ENCODE measurements at places on chromosomes 3 and 15.

DNA sequence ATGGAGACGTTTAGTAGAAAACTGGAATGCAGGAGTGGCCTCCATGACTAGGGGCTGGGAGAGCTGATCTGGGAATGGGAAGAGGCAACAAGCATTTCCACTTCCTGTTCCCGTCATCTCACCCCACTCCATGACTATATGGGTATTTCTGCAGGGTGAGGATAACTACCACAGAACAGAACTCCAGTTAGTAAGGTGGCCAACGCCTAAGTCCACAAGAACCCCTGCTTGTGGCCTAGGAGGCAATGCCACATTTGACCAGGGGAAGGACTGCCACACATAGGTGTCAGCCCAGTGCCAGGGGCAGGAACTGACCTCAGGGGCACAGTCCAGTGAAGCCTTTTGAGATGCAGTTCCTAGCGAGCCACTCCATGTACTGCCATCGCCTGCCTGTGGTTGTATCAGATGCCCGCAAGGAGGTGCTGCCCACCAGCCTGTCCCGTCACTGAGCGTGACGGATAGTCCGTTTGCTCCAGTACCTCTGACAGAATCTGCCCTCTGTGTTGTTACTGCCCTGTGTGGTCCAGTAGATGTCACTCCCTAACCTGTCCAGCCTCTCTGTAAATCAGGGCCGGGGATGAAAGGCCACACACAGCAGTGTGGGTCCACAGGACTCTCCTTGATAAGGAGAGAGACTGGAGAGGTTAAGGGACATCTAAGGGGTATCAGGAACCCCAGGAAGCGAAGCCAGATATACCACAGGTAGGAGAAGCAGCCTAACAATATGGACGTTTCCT is 3.5 kb upstream of the MTFMT start:
- peak; percentile 52 for DNase-seq

DNA sequence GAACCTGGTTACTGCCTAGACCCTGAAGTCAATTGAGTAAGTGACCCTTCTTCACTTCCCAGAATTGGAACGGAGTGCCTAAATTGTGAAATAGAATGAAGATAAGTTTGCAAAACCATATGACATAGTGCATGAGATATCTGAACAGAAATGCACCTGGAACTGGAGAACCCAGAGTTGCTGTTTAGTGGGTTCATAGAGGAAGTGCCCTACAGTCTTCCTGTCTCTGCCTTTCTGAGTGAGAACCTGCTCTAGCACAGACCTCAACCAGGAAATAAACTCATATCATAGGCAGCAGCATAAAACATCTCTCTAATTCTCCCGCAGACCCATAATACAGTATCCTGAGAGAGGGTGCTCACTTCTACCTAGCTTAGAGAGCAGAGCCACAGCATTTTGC is 82.9 kb downstream of the EOMES start:
- DNase-seq: no peak

- DNase-seq: no peak
These were observed 19.2 kb downstream of the KLF13 start for GRCh38 chr15:31345606-31346366.

DNA sequence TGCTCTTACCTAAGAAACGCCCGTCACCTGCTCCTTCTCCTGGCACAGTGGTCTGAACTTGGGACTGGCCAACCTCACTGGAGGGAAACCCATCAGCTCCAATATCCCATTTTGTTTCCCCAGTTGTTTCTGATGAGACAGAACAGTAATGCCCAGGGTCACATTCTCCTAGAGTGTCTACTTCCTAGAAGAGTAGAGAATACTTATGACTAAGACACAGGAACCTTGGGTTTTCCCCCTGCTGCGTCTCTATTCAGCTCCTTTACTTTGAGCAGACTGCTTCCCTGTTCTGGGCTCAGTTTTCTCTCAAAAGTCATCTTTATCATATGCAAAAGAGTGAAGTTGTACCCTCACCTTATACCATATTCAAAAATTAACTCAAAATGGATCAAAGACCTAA is 79.4 kb downstream of the POLR2M start:
- DNase-seq: no peak

GRCh38 chr3:110530902-110531301 is 540.7 kb upstream of the NECTIN3 start:
- no peak for DNase-seq

DNA sequence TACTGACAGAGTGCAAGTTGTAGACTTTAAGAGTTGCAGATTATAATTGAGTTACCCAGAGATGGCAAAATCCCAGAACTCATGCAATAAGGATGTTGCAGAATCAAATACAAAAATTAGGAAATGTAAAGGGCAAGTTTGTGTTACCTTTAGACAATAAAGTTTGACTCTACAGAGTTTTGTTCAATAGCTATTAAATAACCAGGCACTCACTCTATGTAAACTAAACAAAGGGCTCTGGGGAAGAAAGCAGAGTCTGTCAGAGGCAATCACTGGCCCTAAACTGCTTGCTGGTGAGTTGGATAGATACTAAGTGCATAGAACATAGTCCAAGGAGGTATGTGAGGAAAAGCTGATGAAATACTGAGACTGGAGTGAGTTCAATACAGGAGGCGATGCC is 40.0 kb upstream of the PLCL2 start:
- no peak for DNase-seq

GRCh38 chr3:76938962-76939361 is 100.9 kb upstream of the ROBO2 start:
- no peak for DNase-seq

DNA sequence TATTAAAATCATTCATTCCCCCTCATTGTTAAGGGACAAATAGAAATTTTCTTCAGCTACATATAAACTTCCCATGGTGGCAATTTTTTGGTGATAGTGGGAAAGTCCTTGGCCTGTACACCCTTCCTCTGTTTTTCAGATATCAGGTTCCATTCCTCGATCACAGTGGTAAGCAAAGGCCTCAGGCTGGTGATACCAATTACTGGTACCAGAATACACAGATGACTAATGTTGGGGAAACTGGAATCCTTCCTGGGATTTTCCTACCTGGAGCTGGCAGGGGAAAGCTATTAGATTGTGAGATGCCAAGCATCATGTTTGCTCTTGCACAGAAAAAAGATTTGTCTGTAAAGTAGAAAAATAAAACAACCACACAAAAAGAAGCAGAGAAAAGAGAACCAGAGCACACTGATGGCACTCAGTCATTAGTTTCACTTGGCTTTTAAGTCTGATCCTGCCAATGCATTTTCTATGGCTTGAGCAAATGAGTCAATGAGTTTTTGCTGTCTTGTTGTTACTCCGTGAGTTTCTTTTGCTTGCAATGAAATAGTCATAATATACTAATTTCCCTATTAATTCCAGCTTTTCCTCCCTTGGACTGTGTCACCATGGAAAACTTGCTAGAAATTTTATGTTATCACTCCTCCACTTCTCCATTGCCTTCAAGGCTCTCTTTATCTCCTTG is 795.0 kb downstream of the ROBO1 start:
- DNase-seq: no peak

DNA sequence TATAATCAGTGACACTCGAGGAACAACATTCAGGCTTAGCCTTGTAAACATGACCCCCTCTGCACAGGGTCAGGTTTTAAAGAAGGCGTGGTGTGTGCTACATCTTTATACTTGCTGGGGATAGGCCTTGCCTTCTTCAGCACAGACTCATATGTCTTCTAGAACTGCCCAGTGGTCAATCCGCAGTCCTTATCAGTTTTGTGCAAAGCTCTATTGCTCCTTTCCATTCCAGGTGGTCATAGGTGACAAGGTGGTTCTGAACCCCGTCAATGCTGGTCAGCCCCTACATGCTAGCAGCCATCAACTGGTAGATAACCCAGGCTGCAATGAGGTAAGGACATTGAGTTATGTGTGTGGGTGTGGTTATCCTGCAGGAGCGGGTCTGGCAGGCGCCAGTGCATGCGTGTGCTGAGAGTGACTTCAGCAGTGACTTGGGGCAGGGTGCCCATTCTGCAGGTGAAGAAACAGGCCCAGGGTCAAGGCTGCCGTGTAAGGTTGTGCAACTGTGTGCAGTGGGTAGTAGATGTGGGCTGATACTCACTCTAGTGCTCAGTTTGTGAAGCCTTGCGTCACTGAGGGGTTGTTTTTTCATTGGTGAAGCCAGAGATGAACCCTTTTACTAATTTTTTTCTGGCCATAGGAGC is 150.9 kb downstream of the ITPR1 start:
- DNase-seq: no peak

- no peak for DNase-seq
These were observed 278.1 kb upstream of the LRTM1 start for GRCh38 chr3:55205990-55206389.

GRCh38 chr3:187040516-187041361 is 98.6 kb downstream of the RPL39L start:
- no peak for DNase-seq

- no peak for DNase-seq
These were observed 883.5 kb downstream of the SI start for GRCh38 chr3:164194842-164195241.

DNA sequence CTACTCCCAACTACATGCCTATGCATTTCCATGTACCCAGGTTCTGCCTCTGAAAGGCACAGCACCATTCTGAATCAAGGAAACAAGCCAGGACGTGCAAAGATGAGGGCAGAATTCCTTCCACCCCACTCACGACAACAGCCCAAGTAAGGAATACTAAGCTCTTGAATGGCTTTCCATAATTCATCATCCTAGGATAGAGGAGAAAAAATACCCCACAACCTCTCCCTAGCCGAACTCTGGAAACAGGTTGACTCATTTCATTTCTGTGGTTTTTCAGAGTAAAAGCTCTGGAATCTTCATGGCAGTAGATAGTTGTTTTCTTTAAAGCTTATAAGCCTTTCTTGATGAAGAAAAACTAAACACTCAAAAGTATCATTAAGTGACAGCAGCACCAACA is 77.8 kb downstream of the PDZRN3 start:
- DNase-seq: no peak

DNA sequence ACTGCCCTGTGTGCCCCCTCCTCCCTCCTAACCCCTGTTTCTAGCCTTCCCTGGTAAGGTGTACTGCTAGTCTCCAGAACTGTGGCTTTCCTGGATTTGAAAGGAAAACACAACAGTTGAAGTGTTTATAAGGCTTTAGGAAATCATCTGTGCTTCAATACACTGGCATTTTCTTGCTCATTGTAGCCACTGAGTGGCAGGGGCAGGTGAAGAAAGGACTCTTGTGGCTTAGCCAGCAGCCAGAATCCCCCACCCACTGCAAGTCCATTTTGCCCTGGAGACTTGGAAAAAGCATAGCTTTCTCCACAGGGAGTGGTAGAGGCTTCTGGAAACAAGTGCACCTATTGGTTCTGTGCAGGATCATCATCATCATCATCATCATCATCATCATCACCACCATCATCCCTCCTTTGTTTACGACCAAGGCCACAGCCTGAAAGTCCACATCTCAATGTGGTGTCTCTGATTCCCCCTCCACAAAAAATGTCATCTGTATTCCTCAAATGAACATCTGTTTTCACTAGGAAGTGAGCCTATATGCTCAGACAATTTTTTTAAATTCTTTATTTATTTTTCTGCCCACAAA is 33.4 kb downstream of the AQP9 start:
- no peak for DNase-seq

DNA sequence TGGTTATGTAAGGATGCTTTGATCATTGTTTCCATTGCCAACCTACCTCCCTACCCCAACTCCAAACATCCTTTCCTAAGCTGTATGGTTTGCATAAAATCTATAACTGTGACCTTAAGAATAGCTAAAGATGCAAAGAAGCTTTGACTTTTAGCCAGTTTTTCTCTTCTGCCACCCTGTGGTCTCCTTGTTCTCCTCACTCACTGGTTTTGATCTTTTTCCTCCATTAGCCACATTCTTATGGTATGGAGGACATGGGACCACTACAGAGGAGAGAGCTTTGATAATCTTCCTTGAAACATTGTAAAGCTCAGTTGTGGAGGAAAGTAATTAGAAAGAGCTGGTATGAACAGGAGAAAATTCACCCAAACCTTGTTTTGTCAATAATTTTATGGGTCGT is 115.9 kb downstream of the NEK11 start:
- no peak for DNase-seq

DNA sequence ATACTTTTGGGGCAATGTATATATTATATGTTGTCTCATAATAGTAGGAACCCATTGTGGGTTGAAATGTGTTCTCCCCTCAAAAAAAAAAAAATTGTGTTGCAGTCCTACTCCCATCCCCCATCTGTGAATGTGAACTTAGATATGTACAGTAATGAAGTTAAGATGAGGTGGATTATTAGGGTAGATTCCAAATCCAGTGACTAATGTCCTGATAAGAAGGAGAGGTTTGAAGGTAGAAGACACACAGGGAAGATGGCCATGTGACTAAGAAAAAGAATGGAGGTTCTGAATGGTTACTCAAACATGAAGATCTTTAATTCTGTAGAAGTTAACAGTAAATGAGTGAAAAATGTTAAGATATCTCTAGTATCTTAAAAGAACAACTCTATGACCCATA is 3.0 kb upstream of the ATOSA start:
- no peak for DNase-seq

DNA sequence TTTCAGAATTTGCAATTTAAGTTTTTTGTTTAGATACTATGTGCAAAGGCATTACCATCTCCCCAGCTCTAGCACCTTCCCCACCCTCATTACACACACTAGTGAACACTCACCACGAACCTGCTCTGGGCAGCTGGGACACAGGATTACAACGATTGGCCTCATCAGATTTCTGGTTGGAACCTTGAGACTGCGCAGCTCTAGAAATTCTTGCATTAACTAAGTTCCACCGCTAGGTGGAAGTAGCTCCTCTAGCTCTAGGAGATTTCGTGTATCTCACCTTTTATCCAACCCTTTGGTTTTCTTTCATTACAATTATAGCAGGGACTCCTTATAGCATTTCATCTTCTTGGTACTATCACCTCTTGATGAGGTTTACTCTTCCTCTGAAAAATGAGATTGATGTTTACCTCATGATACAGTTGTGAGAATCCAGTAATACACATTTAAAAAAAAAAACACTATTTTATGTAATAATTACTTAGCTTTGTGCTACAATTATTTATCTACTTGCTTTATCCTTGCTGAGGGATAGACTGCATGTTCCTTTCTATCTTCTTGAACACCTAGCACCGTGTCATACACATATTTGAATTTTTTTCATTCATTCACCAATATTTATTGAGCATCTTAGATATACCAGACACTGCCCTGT is 28.7 kb upstream of the PLOD2 start:
- DNase-seq: peak; percentile 1

DNA sequence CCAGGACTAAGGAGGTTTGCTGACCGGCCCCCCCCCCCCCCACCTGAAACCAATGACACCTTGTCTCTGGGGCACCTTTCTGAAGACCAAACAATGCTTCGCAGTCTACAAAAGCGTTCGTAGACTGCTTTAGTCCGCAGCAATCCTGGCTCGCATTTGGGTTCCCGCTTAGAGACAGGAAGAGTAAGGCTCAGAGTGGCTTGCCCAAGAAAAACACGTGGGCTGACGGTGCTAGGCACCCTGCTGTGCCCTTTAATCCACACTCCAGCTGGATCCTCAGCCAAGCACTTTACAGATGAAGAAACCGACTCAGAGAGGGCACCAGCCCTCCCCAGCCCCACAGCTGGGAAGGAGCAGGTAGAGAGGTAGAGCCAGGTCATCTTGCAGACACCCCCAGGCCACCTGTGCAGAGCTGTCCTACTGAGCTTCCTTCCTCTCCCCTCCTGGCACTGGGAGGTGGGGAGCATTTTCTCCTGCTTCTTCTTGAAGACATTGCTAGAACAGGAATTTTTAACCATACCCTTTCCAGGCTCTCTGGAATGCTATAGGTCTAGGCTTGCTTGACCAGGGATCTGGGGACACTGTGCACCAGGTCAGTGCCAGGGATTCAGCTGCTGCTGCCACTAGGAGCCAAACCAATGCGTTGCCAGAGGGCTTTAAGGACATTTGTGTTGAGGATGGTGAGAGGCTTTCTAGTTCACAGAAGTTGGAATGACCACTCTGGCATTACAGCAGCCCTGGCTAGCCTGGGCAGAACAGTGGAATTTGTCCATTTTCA is 1.0 kb upstream of the KLF15 start:
- peak; percentile 10 for DNase-seq

- no peak for DNase-seq
These were observed 28.4 kb downstream of the TMEM44 start for GRCh38 chr3:194604837-194605236.
